ENCODE measurements at places on chromosomes 6 and 20. TPM values are rescaled to one million over a fixed set of nuclear protein-coding genes. Genes with fewer than 3 reads are reported as not detected.

Gene TCF21
- total RNA-seq: 0.63 TPM

Gene TREM1
- 6.2 TPM for total RNA-seq

Gene OR2J3
- total RNA-seq: not detected

Gene BIRC7
- not detected for total RNA-seq

Gene ZC2HC1B
- total RNA-seq: not detected

Gene KIAA1755
- 9.3 TPM for total RNA-seq

Data from aorta (tissue), 5 donors.